AG08396 (cell line): ENCODE measurements at places on chromosomes 13 and 19.

DNA sequence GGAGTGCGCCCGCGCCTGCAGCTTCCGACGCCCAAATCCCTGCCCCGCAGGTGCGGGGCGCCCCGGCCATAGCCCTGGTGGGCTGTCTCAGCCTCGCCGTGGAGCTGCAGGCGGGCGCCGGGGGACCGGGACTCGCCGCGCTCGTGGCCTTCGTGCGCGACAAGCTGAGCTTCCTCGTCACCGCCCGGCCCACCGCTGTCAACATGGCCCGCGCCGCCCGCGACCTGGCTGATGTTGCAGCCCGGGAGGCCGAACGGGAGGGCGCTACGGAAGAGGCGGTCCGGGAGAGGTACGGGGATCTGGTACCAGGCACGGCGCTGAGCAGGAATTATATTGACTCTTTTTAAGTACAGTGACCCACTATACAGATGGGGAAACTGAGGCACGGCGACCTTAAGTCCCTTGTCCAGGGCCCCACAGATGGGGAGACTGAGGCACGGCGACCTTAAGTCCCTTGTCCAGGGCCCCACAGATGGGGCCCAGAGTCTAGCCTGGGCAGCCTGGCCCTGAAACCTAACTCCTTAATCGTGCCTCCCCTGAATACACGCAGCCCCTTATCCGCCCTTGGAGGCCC is 586 bp downstream of the MRI1 start:
- DNase-seq: peak; percentile 39

GRCh38 chr13:79119578-79120107 is 286.4 kb downstream of the RBM26 start:
- DNase-seq: no peak

GRCh38 chr13:101454767-101455166 is 2.3 kb downstream of the ITGBL1 start:
- no peak for DNase-seq

GRCh38 chr13:20387441-20387971 is 138.2 kb downstream of the CRYL1 start:
- no peak for DNase-seq

- no peak for DNase-seq
Observed at GRCh38 chr13:27842571-27842970, 50.3 kb downstream of the GSX1 start.

- DNase-seq: peak; percentile 20
Observed at GRCh38 chr13:31172001-31172400, 10.3 kb upstream of the HSPH1 start.

DNA sequence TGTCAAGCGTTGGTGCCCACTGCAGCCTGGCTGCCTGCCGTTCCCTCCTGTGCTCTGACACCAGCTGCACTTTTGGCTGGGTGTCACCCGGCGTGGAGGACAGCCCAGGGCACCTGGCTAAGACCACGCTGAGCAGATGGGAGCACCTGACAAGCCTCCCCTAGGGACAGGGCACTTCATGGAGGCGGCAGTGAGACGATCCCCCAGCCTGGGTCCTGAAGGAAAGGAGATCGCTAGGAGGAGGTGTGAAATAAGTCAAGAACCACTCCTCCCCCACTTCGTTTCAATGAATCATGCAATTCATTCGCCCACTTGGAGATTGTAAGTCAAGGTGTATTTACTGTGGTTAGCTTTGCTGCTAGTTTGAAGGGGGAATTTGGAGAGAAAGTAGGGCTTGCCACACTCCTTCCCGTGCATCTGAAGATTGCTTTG is 38.8 kb downstream of the VSTM2B start:
- DNase-seq: no peak
